NCI-H1930 (cell line): ENCODE measurements at places on chromosomes 12 and 14.

DNA sequence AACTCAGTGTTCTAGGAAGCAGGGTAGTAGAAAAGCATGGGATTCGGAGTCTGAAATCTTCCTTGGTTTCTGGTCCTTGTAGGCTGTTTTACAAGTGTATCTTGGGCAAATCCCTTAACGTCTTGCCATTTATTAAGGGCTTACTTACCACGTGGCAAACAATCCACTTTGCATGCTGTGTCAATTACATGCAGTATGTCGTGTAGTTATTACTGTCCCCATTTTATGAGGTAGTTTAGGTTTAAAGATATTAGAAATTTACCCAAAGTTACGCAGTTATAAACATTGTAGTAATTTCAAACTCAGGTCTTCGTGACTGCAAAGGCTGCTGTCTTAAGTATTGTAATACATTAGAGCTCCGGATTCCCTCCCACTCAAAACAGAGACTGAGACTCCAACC lies 1.5 kb upstream of the NOVA1 start:
- DNase-seq, result no peak

- no peak for DNase-seq
Observed at GRCh38 chr14:37991027-37991426, 216.7 kb upstream of the SSTR1 start.

- no peak for DNase-seq
Observed at GRCh38 chr12:19772776-19773175, 333.5 kb downstream of the AEBP2 start.

DNA sequence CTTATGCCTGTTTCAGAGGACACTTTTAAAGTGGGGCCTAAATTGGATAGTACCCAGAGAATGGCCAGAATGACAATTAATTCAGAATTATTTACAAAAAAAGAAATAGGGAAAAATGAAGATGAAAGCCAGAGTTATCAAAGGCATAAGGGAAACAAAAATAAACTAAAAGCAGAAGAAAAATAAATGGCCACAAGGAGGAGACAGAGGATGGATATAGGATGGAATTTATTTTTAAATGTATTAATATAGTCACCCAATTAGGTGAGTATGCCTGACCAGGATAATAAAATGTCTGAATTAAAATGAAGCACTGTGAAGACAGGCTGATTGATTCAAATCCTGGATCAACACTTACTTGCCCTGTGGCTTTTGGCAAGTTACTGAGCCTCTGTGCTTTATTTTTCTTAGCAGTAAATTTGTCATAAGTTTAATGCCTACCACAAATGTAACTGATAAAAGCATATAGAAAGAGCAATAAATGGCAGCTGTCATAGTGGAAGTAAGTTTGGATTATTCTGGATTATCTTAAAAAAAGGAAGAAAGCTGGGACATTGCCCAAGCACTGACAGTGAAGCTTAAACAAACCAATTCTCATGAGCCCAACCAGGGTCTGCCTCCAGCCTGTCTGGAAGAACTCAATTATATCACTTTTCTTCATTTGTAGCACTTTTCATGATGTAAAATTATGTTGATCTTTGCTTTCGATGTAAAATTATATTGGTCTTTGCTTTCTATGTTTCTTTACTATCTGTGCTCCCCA lies 3.5 kb downstream of the CLEC9A start:
- DNase-seq, result no peak

- no peak for DNase-seq
Observed at GRCh38 chr14:106875503-106875902, 1349.1 kb downstream of the TMEM121 start.
